ENCODE measurements at places on chromosomes 3 and 15.

- DNase-seq: no peak
These were observed 13.9 kb downstream of the AADAC start for GRCh38 chr3:151827816-151828215.

GRCh38 chr3:40869939-40870338, 329.4 kb upstream of the CTNNB1 start:
- DNase-seq: no peak

DNA sequence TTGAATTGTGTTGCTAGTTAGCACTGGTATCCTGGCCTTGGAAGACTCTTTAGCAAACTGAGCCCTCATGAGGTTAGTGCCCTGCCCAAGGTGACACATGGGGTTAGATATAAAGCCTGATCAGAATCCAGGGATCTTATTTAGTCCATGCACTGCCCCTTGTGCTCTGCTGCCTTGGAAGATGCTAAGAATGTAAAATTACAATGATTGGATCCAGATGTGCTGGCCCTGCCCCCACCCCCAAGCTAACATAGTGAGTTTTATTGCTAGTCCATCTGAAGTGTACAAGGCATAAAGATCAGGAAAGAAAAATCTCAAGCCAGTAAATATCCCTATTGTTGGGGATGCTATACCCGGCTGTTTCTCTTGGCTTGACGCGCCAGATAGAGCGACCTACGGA, 248.1 kb upstream of the C2CD4B start:
- DNase-seq: no peak

DNA sequence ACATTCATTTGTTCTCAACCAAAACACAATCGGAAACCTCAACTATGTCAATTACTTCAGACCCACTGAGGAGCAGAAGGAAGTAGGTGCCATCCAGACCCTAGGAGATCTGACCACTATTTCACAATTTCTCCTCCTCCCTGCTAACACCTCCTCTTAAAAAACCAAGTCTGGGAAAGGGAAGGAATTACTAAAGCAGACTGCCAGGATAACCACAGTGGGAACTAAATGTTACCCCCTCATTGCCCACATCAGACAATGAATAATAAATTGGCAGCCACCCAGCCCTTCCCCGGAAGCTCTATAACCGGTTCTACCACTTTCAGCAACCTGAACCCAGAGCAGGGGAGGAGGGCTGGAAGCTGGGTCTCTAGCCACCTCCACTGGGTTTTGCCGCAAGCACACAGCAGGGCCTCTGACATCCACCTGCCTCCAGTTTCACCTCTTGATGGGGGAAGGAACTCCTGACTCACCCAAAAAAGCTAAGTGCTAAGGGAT, 17.6 kb downstream of the C15orf62 start:
- no peak for DNase-seq

- no peak for DNase-seq
These were observed 3.0 kb downstream of the PLA1A start for GRCh38 chr3:119600732-119601131.

DNA sequence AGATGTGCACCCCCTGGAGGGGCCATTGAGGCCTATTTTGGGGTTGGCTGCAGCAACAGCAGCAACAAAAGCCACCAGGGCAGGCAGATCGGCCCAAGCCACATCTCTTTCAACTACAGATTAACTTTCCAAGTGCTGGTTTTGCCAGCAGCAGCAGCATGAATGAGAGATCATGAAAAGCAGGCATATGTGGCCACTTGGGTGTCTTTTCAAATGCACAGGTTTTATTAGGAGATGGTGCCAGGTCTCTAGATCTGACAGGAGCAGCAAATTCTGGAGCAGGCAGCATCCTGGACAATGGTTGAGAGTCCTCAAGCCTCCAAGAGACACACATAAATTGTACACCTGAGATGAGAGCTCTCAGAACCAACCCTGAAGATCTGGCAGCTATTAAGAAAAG, 31.7 kb upstream of the CCDC66 start:
- DNase-seq: no peak

- no peak for DNase-seq
These were observed 121.9 kb downstream of the HCN4 start for GRCh38 chr15:73246898-73247297.

DNA sequence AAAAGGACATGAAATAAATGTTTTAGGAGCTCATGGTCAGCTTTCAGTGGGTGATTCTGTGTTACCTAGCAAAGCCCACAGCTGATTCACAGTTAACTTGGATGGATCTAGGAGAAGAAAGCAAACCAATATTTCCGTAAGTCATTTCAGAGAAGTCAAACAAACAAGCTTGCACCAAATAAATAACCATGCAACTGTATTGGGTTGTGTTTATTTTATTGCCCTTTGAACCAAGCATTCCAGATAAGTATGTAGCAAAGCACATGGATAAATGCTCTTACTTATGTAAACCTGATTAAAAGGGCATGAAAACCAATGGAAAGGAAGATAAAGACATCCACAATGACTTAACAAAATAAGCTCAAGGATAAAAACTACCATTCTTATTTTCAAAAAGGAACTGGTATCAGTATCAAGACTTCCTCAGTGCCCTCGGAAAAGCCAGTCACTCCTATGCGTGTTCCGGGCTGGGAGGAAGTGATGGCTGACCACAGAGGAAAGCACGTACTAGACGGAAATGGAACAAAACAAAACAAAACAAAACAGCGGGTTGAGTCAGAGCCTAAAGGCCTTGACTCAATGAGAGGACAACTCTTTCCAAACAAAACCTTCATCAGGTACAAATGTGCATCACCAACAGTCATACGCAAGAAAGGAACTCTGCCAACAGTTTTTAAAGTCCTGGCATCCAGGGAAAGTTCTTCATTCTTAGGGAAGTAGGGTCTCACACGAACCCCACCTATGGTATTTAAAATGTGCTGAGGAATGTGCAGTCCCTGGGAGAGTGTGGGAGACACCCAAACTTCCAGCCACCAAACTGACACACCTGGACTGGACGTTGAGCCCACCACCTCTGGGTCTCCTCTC, 103.3 kb downstream of the SNRK start:
- no peak for DNase-seq

DNA sequence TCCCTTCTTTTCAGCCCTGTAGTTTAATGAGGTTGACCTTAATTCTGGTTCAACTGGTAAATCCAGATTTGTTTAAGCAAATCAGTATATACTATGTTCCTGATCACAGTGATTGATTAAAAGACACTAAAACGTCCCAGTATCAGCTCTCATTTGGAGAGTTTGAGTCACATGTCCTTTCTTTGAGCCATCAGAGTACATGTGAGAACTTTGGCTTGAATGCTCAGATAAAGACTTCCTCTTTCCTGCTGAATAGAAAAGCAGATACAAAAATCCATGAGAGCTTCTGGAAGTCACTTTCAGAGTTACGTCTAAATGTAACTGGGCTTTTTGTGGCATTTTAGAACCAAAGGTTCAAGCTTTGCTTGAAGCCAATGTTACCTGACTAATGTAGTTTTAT, 341.8 kb upstream of the SATB1 start:
- no peak for DNase-seq

DNA sequence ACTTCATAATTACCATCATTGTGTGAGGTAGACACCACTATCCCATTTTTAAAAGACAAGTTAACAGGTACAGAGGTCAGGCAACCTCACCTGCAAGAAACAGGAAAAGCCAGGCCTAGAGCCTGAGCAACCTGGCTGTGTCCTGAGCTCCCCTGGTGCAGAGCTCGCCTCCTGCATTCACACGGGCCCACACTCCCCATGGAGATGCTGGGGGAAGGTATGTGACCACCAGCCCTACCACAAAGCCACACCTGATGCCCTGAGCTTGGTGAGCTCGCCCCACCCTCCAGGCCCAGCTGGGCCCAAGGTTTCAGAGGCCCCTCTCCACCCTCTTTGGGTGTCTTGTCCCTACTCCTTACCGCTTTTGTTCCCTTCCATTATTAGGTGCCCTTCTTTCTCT, 1.2 kb upstream of the EFCAB12 start:
- DNase-seq: no peak

DNA sequence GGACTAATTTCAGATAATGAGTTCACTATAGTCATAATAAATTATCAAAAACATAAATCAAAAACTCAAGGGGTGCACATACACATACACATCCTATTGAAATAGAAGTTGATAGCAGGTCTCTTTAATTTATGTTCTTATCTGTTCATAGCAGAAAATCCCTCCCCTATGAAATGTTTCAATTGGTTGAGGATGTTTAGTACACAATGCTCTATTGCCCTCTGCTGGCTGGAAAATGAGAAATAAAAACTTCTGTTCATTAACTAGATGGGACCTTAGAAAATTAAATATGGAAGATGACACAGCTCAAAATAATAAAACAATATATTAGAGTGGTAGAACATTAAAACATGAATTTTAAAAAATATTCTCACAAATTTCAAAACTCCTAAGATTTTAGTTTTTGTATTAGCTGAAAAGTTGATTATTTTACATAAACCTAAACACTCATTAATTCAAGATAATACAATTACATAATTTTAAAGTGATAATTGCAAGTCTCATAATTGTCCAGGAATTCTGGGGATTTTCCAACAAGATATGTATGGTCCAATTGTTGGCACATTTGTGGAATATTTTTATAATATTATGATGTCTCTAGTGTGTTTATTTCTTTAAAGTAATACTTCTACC, 735.0 kb downstream of the ROBO1 start:
- no peak for DNase-seq

- no peak for DNase-seq
These were observed 279.2 kb upstream of the TBL1XR1 start for GRCh38 chr3:177476495-177476894.

GRCh38 chr3:43481375-43481774, 140.4 kb downstream of the ANO10 start:
- no peak for DNase-seq

DNA sequence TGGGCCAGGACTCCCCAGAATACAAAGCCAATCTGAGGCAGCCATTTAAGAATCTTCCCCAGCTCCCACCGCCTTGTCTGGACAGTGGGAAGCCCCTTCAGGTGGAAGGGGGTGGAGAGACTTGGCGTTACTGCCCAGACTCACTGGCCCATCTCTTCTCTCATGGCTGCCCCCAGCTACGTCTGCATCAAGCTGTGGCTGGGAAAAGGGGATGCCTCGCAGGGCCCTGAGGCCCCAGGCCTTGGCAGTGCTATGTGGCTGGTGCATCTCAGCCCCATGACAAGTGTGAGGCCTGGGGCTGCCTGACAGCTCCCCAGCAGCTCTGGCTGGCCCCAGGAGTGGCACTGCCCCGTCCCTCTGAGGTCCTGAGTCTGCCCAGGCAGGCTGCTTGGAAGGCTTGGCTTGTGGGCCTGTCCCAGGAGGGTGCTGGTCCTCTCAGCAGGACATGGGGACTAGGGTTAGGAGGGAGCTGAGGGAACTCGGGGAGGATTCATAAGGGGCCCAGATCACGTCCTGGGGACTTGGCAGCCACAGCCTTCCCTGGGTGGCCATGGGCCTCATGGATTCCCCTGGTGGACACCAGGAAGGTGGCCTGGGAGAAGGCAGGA, 20.2 kb upstream of the SLC41A3 start:
- DNase-seq: no peak

DNA sequence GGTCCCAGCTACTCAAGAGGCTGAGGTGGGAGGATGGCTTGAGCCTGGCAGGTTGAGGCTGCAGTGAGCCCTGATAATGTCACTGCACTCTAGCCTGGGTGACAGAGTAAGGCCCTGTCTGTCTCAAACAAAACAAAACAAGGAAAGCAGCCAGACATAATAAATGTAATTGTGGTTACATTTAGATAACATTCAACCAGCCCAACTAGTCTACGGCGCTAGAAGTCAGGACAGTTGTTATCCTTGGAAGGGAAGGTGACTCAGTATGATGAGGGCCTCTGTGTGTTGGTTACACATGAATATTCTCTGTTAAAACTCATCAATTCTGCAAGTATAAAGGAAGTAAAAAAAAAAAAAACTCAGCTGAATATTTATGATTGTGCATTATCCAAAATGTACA, 27.0 kb upstream of the CSPG5 start:
- no peak for DNase-seq

Data from NCI-H187 treated with DMSO at 0.1 percent for 48 hours (cell line).